NCI-H187 (cell line): ENCODE measurements at places on chromosomes 13 and 19.

DNA sequence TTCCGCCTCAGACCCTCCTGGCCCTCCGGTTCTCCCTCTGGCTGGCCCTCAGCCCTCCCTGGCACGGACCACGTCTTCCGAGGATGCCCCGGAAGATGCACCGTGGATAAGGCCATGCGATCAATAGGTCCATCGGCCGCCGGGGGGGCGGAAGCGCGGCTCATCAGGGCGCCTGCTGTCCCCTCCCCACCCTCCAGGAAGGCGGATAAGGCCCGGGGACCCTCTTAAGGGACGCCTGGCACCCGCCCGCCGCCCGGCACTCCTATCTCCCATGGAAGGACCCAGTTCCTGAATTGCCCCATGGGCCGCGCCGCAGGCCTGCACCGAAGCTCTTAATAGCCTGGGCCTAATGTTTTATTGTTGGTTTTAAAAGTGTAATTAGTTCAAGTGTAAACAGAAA, 46.2 kb upstream of the TCF3 start:
- DNase-seq, result no peak

GRCh38 chr13:86282442-86282841, 483.2 kb upstream of the SLITRK6 start:
- DNase-seq, result no peak

DNA sequence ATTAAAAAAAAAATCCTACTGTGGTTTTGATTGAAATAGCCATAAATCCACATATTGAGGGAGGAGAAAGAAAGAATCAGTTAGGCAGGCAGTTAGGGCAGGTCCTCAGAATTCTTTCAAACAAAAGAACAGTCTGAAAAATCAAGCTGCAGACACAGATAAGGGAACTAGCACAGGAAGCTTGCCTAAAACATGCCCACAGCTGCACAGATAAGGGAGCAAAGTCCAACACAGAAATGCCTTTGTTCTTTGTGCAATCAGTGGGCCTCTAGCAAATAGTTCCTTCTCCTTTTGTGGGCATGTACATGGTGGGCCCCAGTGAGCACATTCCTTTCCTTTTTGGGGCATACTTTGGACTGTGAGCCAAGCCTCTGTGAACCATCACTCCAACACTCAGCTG, 42.7 kb downstream of the UTP14C start:
- DNase-seq, result no peak

DNA sequence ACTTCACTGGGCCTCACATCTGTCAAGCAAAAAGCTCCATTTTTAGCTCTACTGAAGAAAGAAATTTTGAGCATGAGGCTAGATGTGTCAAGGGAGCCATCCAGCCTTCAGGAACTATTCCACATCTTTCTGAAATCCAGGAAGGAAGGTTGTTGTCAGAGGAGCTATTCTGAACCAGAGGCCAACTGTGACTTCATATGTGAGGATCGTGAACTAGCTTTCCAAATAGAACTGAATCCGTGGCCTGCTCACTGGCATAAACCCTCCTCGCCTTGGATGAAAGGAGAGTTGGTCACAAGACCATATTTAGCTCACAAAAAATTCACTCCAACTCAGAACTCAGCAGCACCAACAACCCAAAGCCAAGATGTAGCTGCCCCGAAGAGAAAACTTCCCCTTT, 195.8 kb downstream of the FOXO1 start:
- no peak for DNase-seq

GRCh38 chr19:29644210-29644609, 21.1 kb upstream of the PLEKHF1 start:
- no peak for DNase-seq

DNA sequence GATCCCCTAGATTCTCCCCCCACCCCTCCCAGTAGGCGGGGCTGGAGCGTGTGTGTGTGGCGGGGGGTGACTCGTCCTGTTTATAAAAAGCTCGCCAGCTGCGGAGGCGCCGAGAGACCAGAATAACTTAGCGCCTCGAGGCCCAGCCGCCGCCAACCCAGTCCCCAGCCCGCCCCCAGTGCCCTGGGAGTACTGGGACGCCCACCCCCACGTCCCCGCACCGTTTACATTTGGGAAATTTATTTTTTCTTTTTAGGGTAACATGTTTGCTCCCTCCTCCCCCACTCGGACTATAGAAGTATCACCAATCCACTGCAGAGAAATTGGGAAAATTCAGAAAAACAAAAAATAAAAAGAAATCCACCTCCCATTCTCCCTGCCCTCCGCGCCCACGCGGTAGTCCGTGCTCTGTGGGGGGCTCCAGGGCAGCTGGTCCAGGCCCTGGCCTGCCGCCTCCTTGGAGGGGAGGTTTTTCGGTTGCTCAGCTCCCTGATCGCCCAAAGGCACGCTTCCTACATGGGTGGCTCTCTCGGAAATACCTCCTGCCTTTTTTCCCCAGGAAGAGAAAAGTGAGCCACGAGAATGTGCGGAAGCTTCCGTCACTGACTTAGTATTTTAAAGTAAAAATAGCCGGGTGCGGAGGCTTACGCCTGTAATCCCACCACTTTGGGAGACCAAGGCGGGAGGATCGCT, 1.5 kb upstream of the RAB3A start:
- no peak for DNase-seq

GRCh38 chr19:2983351-2984214, 6.2 kb downstream of the TLE6 start:
- peak; percentile 93 for DNase-seq

GRCh38 chr19:1465191-1466016, 13.6 kb downstream of the C19orf25 start:
- DNase-seq, result no peak

- no peak for DNase-seq
Measured at GRCh38 chr13:70339738-70340137, 231.5 kb upstream of the KLHL1 start.
